ENCODE measurements at places on chromosomes 7 and 10. TPM values are rescaled to one million over a fixed set of nuclear protein-coding genes. Genes with fewer than 3 reads are reported as not detected.

DNA sequence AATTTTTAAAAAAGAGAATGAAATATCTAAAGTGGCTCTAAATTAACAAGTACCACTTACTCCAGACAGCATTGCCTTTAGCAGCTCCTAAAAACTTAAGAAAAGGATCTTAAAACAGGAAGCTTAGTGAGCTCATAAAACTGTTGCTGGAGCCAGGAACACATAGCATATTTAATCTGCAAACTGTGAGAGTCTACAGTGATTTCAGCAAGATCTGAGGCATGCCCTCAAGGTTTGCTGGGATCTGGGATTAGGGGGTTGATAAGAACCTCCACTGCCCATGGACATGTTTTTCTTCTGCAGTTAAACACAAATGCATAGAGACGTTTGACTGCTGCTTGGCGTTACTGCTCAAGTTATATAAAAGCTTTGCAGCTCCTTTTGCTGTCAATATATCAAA is 3.8 kb downstream of the GLI3 start:
- DNase-seq = no peak

DNA sequence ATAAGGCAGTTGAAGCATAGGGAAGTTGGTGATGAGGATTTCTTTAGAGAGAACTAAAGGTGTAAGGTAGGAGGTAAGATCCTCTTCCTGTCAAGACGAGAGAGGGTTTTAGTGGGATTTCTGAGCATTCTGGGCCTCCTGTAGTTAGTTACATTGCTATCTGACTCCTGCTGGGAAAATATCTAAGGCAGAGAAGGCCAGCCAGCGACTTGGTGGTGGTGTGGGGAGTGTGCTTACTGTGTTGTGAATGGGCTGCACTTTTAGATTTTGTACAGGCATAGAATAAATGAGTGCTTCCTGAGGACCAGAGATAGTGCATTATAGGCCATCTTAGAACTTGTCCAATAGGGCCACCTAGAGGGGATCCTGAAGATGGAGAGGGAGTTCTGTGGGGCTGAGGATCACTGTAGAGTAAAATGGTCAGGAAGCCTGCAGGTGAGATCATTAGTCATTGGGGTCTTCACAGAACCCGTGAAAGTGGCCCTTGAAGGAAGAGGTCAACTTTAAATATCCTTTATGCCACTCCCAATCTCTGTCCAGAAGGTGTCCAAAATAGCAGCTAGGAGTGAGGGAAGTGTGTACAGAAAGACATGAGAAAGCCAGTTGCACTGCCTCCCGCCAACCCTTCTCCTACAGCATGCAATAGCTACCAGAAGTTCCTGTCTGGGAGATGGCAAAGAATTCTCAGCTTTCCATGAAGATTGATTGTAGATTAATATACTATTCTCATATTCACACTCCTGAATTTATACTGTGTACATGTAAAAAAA is 266.6 kb downstream of the POLR1F start:
- DNase-seq = no peak

GRIFIN gene
- not detected for polyA plus RNA-seq

DNA sequence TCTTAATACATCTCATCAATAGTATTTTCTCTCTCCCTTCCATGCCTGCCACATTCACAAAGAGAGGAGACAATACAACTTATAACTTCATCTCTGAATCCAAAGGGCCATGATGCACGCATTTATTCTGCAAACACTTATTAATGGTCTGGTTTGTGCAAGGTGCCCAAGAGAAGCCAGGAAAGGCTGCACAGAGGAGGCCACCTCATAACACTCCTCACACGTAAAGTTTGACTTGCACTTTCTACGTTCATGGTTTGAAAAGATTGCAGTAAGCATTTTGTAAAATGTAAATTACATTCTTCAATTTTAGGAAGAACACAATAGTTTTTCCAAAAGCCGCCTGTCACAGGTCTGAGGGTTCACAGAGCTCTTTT is 1.2 kb upstream of the PALS2 start:
- DNase-seq = no peak

GRCh38 chr7:28853834-28854749 is 104.0 kb downstream of the TRIL start:
- DNase-seq = no peak

ZNF727 gene
- 0.32 TPM for polyA plus RNA-seq

- no peak for DNase-seq
Observed at GRCh38 chr7:76337147-76337546, 21.6 kb downstream of the YWHAG start.

AKR1D1 gene
- polyA plus RNA-seq = 0.10 TPM

- no peak for DNase-seq
Observed at GRCh38 chr10:55400075-55400849, 599.2 kb upstream of the PCDH15 start.
